Kidney (tissue), 22 donors: ENCODE measurements at places on chromosomes 7 and 10. TPM values are rescaled to one million over a fixed set of nuclear protein-coding genes. Genes with fewer than 3 reads are reported as not detected.
A peak's percentile ranks its signal among the peaks of the same experiment; 100 is the strongest.

The UPK3BL2 gene
- polyA plus RNA-seq = 6.8 TPM

The CRPPA gene
- 2.0 TPM for polyA plus RNA-seq

The PSTK gene
- 4.7 TPM for polyA plus RNA-seq

The AGAP9 gene
- polyA plus RNA-seq = 9.1 TPM

The CUBN gene
- 31.6 TPM for polyA plus RNA-seq

The NANOS1 gene
- polyA plus RNA-seq = 4.5 TPM

The STMP1 gene
- 35.8 TPM for polyA plus RNA-seq

The ZNF655 gene
- polyA plus RNA-seq = 30.4 TPM

The FOXK1 gene
- 3.9 TPM for polyA plus RNA-seq

The CRYGN gene
- not detected for polyA plus RNA-seq

The HOXA10 gene
- polyA plus RNA-seq = 17.9 TPM

DNA sequence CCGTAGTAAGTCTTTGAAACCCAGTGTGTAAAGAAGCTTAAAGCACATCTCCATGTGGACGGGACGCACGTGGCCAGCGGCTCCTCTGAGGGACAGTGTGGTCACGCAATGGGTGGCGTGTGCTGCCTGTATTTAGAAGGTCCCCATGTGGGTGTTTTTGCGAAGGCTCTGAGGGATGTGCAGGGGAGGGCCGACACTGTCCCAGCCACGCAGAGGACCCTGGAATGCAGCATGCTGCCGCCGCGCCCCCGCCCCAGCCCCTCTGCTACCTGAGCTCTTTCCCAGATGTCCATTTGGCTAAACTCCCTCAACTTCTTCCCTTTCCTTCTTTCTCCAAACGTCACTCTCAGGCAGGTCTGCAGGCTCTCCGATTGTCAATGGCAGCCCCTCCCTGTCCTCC lies 8.8 kb downstream of the PFKP start:
- no peak for DNase-seq

- DNase-seq = no peak
Measured at GRCh38 chr10:95456516-95456915, 104.7 kb downstream of the SORBS1 start.

DNA sequence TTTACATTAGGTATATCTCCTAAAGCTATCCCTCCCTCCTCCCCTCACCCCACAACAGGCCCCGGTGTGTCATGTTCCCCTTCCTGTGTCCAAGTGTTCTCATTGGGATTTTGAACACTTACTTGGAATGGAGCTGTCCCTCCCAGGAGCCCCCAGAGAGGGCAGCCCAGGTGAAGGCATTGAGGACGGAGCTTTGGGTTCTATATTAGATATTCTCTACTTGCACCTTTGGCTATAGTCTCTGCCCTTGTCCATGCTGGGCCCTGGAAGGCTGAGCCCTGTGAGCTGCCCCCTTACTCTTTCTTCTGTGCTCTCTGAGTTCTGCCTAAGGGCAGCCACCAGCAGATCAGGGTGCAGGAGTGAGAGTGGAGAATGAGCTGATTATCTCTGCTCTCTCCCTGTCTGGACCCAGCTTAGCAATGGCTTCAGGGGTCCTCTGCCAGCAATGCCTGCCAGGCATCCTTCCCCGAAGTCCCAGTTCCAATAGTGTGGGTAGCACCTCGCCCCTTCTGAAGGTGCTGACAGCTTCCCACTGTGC lies 11.2 kb downstream of the ADRA2A start:
- no peak for DNase-seq

DNA sequence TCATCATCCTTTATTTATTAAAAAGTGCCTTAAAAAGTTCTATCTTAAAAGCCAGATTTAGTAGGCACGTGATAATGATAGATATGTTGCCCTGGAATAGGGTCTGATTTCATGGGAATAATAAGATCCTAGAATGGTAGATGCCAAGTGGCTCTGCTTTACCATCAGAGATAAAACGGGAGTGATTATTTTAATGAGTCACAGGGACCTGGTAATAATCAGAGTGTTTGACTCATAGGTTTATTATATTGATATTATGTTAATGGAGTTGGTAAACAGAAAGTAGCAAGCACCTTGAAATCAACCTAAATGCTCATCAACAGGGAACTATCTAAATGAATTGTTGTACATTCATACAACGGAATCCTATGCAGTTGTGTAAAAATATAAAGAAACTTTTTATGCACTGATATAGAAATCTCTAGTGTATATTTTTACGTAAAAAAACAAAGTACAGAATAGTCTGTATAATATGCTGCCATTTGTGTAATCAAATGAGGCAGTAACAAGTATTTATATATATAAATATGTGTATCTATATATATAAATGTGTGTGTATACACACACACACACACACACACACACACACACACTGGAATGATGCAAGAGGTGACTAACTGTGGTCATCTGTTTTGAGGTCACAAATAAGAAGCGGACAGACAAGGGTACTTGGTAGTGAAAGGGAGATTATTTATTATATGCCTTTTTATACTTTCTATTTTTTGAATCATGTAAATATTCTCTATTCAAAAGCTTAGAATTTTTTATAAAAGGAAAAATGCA lies 78.6 kb upstream of the DYNC1I1 start:
- DNase-seq = no peak

DNA sequence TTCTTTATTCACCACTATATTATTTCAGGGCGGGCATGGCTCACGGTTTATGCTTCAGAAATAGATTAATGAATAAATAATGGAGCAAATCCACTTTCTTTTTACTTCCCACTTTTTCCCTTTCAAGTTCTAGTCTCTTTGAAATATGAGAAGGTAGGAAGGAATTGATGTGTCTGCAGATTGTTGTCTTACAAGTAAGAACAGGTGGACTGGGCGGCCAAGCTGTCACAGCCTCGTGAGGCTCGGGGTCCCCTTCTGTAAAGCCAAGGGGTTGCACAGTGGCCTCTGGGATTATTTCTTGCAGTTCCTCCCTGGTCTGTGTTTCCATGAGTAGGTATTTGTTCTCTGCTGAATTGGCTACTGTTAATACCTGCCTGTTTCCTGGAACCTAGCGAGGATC lies 11.2 kb downstream of the VWA2 start:
- DNase-seq = peak; percentile 65

DNA sequence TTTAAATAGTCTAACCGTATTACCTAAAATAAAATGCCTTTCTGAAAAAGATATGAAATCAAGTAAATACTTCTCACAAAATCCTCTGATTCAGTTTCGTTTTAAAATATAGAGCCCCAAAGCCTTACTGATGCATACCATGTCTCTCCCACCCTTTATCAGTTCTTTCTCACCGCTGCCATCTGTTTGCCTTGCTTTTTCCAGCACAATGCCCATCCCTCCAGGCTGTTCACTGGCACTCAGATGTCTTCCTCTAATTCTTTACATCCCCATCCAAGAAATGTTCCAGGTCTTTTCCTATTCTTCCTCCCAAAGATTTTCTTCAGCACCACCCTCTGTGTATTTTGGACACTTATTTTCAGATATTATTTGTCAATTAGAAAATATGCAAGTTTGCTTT lies 116.5 kb upstream of the LRRN3 start:
- no peak for DNase-seq

GRCh38 chr7:43554423-43554822 lies 28.5 kb upstream of the STK17A start:
- DNase-seq = no peak

- no peak for DNase-seq
Measured at GRCh38 chr10:71467161-71467560, 70.4 kb downstream of the CDH23 start.

DNA sequence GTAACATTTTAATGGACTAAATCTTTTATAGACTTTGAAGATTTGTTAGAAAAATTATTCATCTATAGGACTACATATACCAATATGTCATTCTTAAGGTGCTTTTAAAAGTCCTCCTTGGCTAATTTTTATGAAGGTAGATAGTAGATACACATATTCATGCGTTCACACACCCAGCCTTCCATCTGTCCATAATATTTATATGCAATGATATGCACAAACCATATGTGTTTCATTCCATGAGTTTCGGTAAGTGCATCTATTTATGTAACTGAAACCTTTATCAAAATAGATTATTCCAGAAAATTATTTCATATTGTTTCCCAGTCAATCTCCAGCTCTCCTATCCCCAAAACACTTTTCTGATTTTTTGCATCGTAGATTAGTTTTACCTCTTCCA lies 101.7 kb downstream of the ANLN start:
- DNase-seq = no peak

DNA sequence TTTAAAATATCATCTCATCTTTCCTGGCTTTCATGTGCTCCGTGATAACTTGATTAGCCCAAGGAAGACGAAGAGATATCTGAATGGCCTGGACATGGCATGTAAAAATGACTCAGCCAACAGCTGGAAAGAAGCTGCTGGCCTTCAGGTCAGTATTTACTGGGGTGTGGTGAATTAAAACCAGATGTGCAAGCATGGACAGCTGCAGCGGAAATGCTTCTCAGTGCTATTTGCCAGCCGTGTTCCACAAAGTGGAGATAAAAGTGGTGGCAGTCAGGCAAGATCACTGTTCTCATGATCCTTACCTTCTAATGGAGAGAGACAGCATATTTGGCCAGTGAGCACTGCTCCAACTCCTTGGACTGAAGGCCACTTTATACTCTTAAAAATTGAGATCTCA lies 203.1 kb upstream of the VSTM2A start:
- no peak for DNase-seq

- DNase-seq = no peak
Measured at GRCh38 chr10:63464402-63465292, 1.1 kb downstream of the JMJD1C start.

GRCh38 chr7:1994931-1995330 lies 237.8 kb downstream of the MAD1L1 start:
- DNase-seq = peak; percentile 63

DNA sequence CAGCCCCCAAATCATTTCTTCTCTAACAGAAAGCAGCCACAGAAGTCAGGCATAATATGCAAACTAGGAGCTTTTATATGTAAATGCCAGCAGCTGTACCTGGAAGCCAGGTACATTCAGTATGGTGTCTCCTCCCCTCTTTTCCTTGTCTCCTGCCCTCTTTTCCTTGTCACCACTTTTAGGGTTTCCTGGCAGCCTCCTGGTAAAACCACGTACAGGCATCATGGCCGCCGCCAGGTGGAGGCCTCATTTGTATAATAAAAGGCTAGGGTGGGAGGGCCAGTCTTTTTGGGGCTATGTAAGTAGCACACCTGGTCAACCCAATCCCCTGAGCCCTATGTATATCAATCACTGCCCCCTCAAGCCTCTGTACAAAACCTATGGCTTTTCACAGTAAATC lies 28.7 kb downstream of the PDZD8 start:
- no peak for DNase-seq

GRCh38 chr10:102413053-102413705 lies 5.4 kb downstream of the PSD start:
- DNase-seq = peak; percentile 53

DNA sequence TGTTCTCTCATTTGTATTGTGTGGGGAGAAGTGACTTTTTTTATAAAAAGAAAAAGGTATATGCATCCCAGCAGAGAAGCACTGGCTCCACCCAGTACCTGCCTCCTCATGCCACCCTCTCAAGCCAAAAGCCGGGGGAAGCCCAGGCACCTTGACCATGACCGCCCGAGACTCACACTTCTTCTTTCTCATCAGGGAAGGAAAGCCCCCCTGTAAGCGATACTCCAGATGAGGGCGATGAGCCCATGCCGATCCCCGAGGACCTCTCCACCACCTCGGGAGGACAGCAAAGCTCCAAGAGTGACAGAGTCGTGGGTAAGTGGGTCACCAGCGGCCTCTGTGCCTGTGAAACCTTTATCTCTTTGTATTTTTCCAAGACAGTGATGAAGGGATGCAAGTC lies 22.9 kb downstream of the IKZF1 start:
- DNase-seq = no peak

DNA sequence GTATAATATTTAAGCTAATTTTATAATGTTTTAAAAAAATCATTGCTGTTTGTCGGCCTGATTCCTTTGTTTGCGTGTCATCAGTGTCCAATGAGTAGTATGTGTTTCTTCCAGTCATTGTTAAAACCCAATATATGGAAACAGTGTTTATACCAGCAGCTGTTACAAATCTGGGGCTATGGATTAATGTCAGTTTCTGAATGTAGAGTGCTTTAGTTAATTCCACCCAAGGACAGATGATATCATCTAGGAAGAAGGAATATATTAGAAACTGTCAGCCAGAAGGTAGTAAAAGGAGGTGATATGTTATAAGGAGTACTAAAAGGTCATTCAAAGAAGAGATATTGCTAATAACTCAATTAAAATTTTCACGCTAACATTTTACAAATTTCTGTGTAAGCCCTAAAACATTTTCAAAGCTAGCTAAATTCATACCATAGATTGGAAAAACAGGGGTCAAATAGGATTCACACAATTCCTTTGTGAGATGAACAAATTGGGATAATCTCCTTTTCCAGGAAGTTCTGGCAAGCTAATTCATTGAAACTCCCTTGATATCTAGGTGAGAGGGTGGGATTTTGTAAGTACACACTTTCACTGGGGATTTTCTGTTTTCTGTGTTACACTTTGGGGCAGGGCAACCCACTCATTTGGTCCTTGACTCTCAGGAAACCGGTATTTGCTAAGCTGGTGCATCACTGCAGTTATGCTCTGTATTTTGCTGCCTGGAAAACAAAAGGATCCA lies 448.8 kb downstream of the LRMDA start:
- DNase-seq = no peak
